ENCODE measurements at places on chromosomes 11 and 22.

GRCh38 chr11:122229481-122230384, 113.7 kb upstream of the BLID start:
- no peak for DNase-seq

DNA sequence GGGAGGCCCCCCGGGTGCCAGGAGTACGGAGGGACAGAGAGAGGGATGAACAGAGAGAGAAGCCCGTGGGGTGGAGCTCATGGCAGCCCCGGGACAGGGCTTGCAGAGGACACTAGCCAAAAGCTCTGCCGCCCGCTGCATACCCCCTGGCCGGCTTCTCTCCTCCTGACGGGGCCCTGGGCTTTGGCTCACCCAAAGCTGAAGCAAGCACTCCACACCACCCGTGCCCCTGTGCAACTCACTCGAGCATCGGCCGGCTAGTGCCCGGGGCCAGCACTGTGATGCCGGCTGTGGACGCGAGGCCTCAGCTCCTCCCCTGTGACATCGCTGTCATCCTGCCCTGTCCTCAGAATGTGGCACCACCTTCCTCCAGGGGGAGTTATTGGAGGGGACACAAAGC, 429.6 kb downstream of the BRD1 start:
- no peak for DNase-seq

DNA sequence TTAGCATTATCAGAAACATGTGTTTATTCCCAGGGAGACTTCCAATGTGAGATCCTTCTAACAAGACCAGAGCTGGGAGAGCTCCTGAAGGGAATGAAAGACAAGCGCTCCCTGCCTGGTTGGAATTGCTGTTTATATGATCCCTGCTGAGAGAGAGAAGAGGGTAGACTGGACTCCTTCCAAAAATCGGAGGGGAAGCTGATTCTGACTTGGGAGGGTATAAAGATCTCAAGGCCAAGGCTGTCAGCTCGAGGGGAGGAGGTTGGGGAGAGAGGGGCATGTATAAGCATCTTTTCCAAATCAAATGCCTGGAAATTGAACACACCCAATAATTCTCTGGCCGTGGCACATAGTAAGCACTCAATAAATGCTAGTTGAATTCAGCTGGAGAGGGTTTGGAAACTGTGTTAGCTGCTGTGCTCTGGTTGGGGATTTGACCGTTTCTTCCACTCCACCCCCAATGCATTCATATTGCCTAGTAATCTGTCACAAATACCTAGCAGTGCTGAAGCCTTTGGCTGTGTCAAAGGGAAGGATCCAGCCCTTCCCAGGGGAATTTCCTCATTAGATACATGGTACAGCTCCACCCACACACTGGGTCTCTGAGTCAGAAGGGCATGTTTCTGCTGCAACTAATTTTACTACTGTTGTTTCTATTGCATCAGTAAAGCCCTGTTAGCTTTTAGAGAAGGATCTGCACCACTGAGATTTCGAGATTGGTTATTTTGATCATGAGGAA, 61.5 kb downstream of the CACNG2 start:
- no peak for DNase-seq

- DNase-seq = no peak
These were observed 7.9 kb upstream of the FLRT1 start for GRCh38 chr11:64027651-64028397.

GRCh38 chr22:28799606-28800307, 612 bp downstream of the XBP1 start:
- peak; percentile 36 for DNase-seq

DNA sequence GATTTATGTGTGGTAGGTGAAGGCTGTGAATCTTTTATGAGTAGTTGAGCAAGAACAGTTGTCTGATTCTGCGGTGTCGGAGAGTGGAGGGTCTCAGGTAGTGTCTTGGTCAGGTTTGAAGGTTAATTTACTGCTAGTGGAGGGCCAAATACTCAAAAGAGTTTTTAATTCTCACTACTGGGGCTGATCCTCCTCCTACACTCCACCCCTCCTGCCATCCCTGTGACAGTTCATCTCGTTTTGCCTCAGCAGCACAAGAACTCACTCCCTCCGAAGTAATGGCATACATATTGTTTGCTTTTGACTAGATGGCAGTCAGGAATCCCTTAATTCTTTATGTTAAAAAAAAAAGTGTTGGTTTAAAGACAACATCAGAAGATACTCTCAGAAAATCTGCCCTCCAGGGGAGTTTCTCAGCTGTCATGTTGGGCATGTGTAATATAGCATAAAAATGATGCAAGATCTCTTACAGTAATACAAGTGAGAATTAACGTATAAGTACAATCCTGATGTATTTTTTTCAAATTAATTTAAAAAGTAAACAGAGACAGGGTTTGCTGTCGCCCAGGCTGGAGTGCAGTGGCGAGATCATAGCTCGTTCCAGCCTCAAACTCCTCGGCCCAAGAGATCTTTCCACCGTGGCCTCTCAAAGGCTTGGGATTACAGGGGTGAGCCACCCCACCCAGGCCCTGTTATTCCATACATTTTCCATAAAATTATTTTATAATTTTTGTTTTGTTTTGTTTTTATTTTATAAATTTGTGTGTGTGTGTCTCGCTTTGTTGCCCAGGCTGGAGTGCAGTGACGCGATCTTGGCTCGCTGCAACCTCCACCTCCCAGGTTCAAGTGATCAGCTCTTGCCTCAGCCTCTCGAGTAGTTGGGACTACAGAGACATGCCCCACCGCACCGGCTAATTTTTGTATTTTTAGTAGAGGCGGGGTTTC, 1.3 kb downstream of the FAR1 start:
- DNase-seq = no peak

GRCh38 chr11:130101661-130102060, 32.0 kb downstream of the APLP2 start:
- no peak for DNase-seq

DNA sequence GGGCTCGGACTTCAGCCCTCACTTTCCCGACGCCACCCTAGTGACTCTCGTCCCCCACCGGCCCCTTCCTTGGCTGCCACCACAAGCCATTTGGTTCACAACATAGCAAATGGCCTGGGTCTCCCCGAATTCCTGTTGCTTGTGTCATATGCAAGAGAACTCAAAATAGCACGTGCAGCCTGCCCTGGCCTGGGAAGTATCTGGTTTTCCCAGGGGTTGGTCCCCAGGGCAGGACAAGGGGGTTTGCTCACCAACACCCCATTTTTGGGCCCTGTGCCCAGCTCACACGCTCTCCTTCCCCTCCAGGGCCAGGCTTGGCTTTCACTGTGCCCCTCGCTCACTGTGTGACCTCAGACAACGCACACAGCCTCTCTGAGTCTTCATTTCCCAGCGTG, 12.8 kb upstream of the TPCN2 start:
- no peak for DNase-seq

- no peak for DNase-seq
These were observed 3.8 kb downstream of the AIP start for GRCh38 chr11:67486481-67487195.

DNA sequence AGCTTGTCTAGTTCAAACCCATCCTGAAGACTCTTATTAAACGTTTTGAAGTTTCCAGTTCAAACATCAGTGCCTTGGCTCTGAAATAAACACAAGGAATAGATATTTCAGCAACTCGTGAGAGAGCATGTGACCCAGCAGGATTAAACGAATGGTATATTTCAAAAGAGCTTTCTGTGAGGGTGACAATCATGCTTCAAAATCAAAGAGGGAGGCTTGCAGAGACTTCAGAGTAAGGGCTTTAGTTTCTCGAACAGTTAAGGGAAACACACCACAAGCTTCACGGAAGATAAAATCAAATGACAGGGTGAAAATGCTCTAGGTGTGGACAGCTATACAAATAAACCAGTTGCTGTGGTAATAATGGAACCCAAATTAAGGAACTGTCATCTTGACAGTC, 1.4 kb downstream of the HPS4 start:
- no peak for DNase-seq

GRCh38 chr22:48517039-48518030, 1310.3 kb downstream of the BRD1 start:
- no peak for DNase-seq

- DNase-seq = no peak
These were observed 36.1 kb upstream of the OR8B8 start for GRCh38 chr11:124481365-124482323.

GRCh38 chr11:90407350-90407749, 184.5 kb upstream of the CHORDC1 start:
- no peak for DNase-seq

DNA sequence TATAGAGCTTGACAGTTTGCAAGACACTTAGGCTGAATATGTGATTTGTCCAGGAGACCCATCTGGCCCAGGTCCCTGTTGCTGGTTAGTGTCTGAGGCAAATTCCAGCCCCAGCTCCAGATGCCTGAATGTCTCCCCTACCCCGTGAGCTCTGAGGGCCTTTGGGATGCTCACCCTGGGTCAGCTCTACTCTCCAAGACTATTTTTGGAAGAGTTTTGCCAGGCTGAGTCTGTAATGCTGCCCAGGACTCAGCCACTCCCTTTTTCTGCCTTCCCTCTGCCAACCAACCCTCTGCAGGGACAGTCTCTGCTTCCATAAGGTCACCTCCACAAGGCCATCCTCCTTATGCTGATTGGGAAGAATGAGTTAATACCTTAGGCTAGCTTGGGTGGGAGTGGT, 66.3 kb downstream of the CABIN1 start:
- no peak for DNase-seq

DNA sequence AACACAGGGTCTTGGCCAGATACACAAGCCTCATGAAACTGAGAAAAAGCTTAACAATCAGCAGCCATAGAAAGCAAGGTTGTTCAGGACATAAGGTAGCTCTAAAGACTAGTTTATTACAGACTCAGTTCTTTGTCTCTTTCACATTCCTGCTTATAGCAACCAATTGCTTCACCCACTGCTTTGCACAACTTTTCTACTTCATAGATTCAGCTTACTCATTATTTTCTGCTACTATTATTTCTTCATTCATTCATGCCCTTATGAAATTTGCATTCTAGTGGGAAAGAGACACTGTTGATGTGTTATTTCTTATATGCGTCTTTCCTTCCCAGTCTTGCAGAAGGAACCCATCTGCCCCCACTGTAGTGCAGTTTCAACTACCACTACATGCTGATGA, 4.7 kb downstream of the CCDC34 start:
- no peak for DNase-seq

DNA sequence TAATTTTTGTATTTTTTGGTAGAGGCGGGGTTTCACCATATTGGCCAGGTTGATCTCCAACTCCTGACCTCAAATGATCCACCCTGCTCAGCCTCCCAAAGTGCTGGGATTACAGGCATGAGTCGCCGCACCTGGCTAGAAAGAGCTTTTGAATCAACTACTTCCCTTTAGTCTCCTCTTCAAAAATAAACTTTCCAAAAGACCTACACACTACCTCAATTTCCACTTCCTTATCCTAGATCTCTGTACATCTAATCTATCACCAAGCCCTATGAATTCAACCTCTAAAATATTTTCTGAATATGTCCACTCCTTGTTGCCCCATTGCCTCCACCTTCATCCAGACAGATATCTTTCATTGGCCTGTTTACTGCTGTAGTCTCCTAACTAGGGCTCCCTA, 13.1 kb upstream of the DDX6 start:
- no peak for DNase-seq

- no peak for DNase-seq
These were observed 58.1 kb downstream of the LRP5 start for GRCh38 chr11:68370211-68371111.

GRCh38 chr11:56842814-56843794, 94.6 kb upstream of the OR9G4 start:
- no peak for DNase-seq

DNA sequence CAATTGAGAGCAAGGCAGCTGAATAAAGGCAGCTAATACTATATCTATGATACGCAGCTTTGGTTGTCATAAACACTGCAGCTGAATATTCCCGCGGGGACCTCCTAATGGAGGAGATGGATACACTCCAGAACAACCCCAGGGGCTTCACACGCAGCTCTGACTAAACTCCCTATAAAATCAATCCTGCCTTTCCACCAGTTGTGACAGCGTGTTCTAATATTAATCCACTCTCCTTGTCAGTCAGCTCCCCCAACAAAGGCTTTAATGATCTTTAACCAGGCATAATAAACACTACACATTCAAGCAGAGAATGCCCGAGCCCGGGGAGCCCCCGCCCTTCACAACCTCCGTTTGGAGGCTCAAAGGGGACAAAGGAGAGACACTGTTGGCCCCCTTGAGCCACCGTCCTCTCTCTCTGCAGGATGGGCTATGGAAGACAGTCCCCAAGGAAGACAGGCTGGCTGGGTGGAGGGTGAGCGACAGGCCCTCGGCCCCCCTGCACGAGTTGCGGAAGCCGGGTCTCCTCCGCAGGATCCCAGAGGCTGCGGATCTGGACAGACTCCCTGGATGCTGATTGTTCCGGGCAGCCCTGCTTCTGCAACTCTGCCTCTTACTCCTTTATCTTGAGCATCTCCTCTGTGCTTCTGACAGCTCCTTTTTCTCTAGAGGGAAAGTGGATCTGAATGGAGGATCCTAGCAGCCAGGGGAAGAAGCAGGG, 565.2 kb downstream of the BUD13 start:
- no peak for DNase-seq

DNA sequence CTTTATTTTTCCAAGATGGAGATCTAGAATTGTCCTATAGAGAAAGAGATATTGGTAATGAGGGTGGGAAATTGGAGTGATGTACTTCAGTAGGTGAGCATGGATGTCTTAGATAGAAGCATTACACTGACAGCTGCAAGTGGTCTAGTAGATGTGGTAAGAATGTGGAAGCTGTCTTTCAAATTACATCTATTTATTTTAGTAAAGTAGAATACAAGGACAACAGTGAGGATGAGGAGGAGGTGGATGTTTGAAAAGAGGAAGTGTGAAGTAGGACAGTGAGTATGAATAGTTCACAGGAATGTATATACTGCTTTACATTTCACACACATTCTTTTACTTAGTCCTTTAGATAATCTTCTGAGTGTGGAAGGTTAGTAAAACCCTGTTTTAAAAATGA, 64.2 kb downstream of the HIPK3 start:
- DNase-seq = no peak

GRCh38 chr22:19290400-19291217, 910 bp downstream of the CLTCL1 start:
- DNase-seq = no peak

GRCh38 chr22:39524753-39525657, 4.6 kb downstream of the ATF4 start:
- no peak for DNase-seq

DNA sequence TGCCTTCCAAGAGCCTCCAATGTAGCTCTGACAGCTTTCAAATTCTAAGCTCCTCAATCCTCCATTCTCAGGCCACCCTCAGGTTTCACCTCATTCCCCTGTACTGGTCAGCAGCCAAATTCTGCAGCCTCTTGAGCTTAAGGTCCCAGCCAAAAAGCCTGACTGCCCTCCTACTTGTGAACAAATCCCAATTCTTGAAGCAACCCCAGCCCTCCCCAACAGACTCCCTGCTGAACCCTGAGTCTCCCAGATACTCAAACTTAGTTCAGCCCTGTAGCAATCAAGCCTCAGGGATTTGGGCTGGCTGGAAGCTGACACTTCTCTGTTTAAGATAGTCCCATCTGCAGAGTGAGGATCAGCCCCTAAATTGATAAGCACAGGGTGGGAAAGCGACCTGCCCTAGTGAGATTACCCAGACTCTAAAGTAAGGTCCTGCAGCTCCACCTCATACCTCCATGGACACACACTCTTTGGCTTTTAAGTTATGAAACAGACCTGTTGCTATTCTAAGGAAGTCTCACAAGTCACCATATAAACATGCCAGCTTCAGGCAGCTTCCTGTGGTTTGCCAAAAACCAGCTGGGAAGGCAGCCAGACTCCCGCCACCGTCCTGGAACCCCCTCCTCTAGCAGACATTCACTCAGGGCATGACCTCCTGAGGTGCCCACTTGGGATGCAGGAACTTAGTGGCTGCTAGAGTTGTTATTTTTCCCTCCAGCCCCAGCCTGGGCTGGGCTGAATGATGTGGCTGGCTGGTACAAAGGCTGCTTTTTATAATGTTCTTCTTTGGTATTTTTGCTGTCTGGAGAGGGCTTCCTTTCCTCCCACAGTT, 82.5 kb upstream of the PICALM start:
- DNase-seq = no peak
